Activated CD8-positive, alpha-beta T cell treated with anti-CD3 and anti-CD28 coated beads, Interleukin-2, amount 10 ng/mL, durations not matched to agents 7 days and 5 days (primary cell): ENCODE measurements at places on chromosomes 13 and 19. TPM values are rescaled to one million over a fixed set of nuclear protein-coding genes. Genes with fewer than 3 reads are reported as not detected.

The CGB2 gene
- total RNA-seq: not detected

The OLFM2 gene
- 9.2 TPM for total RNA-seq

The PTPRH gene
- not detected for total RNA-seq

The TNFSF13B gene
- 5.2 TPM for total RNA-seq

The FGF22 gene
- total RNA-seq: not detected

The ANO8 gene
- 16.4 TPM for total RNA-seq

The RXFP2 gene
- not detected for total RNA-seq

The SLC10A2 gene
- not detected for total RNA-seq

The DNAAF3 gene
- total RNA-seq: 0.23 TPM

The HSD17B14 gene
- total RNA-seq: 0.89 TPM

The TNFSF11 gene
- total RNA-seq: 0.32 TPM

GRCh38 chr19:38361633-38362075 is 12.7 kb upstream of the PSMD8 start:
- DNase-seq: peak; percentile 83

GRCh38 chr13:88601949-88602348 is 930.8 kb downstream of the SLITRK5 start:
- no peak for DNase-seq

DNA sequence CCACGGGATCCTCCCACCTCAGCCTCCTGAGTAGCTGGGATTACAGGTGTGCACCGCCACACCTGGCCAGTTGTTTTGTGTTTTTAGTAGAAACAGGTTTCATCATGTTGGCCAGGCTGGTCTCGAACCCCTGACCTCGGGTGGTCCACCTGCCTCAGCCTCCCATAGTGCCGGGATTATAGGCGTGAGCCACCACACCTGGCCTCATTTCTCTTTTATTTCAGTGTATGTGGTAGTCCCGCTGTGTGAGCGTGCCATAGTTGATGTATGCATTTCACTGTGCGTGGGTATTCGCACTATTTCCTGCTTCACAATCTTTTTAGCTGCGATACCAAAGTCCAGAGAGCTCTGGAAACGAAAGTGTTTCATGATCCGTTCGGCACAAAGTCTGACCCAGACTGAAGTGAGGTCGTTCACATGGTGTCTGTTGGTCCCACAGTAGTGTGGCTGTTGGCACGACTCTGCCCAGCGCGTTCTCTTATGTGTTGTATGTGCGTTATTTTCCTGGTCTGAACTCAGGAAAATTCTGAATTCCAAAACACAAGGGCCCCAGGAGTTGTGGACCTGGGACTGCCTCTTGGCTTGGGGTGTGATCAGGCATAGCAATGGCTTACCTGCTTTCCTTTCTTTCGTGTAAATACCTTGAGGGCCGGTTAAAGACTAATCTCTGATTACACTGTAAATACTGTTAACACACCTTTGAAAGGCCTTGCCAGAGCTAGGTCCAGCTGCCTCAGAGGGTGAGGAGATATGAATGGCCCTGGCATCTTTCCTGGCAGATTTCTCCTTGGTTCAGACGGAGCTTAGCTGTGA is 8.6 kb downstream of the EPN1 start:
- no peak for DNase-seq

DNA sequence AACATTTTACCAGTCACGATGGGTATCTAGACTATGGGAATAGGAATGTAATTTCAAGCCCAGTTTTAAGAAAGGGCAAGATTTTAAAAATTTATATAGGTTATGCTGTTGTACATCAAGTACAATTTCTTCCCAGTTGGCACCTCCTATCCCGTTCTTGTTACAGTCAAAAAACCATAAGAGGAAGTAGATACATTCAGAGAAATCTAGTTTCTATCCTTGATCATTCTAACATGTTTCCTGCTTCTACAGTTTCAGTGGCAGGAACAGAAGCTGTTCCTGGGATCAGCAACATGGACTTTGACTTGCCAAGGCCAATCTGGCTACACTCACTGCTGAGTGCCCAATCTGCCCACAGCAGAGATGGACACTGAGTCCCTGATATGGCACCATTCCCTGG is 14.7 kb upstream of the FPR3 start:
- DNase-seq: no peak

- peak; percentile 69 for DNase-seq
Measured at GRCh38 chr19:45569619-45570421, 14.8 kb downstream of the OPA3 start.

DNA sequence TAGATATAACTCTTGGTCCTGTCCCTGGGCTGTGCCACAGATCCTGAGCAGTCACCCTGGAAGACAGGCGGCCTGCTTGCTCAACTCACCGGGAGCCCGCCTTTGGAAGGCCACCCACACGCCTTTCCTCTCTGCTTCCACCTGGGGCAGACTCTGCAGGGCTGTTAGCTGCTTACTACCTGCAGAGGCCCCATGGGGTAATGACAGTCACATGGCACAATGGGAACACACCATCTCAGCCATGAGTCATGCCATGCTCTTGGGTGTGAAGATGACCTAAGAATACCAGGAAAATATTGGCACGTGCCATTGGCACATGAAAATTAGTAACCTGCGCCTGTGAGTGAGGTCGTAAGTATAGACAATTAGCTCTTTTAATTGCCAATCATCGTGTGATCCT is 108.6 kb downstream of the COL4A2 start:
- no peak for DNase-seq

DNA sequence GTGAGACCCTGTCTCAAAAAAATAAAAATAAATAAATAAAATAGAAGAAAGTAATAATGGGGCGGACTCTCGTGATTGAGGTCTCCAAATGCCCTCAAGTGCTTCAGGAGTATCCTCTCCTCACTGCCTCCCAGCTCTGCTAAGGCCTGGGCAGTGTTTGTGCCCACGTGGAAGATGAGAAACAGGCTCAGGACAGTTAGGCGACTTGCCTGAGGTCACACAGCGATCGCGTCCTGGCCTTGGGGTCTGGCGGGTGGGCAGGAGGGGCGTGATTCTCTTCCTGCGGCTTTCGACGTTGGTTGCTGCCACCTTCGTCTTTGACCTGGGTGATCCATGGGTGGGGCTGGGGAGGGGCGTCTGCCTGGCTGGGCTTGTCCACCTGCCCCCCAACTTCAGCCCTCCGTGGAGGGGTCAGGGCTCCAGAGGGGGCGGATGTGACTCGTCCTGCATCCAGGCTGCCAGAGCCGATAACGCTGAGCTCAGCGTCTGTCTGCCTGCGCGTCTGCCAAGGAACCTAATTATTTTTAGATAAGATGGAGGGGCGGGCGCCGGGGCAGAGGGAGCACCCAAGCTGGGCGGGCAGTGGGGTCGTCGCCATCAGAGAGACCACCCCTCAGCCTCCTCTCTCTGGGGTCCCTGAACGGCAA is 56.9 kb downstream of the NFIC start:
- no peak for DNase-seq

DNA sequence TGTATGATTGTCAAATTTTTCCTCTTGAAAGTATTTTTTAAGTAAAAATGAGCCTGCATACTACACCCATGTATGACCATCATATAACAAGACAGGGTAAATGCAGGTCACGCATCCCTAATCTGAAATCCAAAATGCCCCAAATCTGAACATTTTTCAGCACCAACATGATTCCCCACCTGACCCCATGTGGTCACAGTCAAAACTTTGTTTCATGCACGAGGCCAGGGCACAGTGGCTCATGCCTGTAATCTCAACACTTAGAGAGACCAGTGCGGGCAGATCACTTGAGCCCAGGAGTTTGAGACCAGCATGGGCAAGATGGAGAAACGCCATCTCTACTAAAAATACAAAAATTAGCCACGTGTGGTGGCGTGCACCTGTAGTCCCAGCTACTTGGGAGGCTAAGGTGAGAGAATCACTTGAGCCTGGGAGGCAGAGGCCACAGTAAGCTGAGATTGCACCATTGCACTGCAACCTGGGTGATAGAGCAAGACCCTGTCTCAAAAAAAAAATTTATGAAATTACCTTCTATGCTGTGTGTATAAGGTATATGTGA is 63.7 kb upstream of the NPAS1 start:
- no peak for DNase-seq

- no peak for DNase-seq
Measured at GRCh38 chr13:22270881-22271280, 600.0 kb downstream of the FGF9 start.

DNA sequence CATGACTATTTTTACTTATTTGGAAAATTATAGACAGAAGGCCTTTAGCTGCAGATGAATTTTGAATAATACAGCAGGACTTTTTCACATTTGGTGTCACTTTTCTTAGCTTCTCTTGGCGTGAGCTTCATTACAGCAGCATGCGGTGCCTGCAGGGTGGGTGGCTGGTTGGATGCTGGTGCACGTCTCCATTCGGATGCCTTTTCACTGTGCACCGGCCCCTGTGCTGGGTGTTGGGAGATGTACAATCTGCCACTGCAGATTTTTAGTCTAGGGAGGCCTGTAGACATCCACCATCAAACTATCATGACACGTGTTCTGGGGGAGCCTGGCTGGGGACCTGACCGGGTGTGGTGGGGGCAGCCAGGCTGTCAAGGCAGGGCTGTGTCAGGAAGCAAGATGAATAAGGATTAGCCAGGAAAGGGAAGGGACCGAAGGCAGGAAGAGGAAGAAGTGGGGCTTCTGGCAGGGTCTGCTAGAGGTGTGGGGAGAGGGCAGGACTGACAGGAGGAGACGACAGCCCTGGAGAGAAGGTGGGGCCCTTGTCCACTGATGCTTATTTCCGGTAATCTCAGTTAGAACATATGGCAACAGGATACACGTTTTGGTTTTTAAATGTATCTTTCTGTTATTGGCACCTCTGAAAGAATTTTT is 88.8 kb downstream of the ARHGEF7 start:
- no peak for DNase-seq

DNA sequence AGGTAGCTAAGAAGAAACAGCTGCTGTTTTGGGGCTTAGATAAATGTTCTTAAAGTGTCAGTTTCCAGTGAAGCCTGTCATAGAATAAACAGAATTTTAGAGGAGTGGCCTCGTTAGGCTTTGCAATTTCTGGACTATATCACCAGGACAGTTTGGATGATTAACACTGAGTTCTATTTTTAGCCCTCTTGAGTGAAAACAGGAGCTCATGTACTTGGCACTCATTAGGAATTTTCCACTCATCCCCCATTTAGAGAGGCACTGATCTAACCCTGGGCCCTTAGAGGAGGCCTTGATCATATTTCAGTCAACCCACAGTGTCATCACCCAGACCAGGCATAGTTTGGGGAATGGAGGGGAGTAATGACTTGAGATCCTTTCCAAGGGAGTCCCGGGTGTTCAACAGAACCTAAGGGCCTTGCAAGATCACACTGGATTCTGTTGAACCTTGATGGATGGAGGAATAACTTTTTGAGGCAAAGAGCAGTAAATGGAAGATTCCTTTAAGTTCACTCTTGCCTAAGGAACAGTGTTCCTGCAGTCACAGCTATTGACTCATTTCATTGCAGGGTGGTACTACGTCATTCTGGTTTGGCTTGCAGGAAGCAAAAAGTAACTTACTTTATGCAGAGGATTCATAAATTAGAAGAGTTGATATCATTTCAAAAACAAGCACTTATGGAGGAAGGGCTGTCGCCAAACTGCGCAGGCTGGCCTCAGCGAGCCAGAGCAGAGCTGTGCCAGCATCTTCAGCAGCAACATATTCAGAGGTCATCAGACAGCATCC is 160.2 kb downstream of the SLC7A1 start:
- DNase-seq: no peak

DNA sequence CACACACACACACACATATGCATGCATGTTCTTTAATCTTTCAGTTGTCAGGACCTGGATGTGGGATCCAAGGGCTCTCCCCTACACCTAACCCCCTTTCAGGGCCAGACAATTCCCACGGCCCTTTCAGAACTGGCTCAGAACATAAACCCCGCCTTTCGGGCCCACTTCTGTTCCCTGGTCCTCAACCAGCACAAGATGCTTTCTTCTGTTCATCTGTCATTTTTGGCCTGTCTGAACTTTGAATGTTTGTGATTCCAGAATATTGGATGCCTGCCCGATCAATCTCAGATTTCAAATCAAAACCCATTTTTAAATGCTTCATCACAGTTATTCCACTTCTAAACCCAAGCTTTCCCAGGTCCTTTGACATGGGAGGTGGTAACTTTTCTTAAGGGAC is 167.3 kb downstream of the USP12 start:
- no peak for DNase-seq

DNA sequence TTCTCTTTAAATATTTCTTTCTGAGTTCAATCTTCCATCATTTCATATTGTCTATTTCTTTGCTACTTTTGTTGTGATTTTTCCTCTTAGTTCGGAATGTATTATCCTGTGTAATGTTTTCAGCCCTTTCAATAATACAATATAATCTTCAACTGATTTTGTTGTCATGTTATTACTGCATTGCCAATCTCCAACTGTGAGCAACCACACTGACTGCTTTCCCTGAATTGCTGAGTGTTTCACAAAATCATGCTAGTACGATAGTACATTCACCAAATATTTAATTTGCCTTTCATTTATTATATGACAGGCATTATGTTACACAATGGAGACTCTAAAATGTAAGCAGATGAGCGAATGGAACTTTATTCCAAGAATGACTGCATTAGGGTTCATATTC is 744.3 kb upstream of the ATXN8OS start:
- no peak for DNase-seq

GRCh38 chr13:32804673-32805230 is 211.5 kb upstream of the KL start:
- DNase-seq: no peak

DNA sequence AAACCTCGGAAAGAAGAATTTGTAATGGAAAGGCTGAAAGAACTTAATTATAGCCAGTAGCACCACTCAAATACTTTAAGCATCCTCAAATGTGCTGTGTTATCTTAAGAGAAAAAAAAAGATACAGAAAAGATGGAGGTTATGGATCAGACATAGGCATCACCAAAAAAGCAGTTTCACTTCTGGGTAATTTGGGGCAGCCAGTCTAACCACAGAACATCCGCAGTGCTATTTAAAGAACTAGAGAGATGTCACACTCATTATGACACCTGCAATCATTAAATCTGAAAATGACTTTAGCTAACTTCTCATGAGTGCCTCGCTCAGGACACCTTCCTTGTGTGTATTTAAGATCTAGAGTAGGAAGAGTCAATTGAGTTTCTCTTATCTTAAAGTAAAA is 211.8 kb downstream of the RBM26 start:
- peak; percentile 81 for DNase-seq

GRCh38 chr19:9966448-9966847 is 30.1 kb upstream of the OLFM2 start:
- no peak for DNase-seq

GRCh38 chr19:38375748-38376147 is 1.4 kb downstream of the PSMD8 start:
- DNase-seq: no peak

- peak; percentile 50 for DNase-seq
Measured at GRCh38 chr19:50906217-50906616, 5.0 kb downstream of the KLK4 start.

DNA sequence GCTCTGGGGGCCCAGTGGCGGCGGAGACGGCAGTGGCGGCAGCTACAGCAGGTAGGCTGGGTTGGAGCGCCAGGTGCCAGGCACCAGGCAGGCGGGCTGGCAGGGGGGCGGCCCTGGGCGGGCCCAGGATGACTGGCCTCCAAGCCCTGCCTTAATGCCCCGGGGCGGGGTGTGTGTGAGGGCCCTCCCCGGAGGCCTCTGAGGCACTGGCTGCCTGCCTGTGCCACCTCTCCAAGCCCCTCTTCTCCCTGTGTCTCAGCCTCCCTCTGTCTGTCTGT is at the start of gene KLK11:
TSS of gene KLK11 (minus strand) at position 63 of the 278 bp plus-strand sequence. CDS start 985 bp downstream, outside the sequence.
- DNase-seq: no peak

GRCh38 chr19:5698635-5699422 is 8.7 kb downstream of the RPL36 start:
- no peak for DNase-seq

- DNase-seq: no peak
Measured at GRCh38 chr13:29888306-29888705, 37.9 kb upstream of the UBL3 start.

- no peak for DNase-seq
Measured at GRCh38 chr19:31759359-31759758, 410.1 kb upstream of the TSHZ3 start.
